ENCODE measurements at places on chromosomes 5 and 9.

DNA sequence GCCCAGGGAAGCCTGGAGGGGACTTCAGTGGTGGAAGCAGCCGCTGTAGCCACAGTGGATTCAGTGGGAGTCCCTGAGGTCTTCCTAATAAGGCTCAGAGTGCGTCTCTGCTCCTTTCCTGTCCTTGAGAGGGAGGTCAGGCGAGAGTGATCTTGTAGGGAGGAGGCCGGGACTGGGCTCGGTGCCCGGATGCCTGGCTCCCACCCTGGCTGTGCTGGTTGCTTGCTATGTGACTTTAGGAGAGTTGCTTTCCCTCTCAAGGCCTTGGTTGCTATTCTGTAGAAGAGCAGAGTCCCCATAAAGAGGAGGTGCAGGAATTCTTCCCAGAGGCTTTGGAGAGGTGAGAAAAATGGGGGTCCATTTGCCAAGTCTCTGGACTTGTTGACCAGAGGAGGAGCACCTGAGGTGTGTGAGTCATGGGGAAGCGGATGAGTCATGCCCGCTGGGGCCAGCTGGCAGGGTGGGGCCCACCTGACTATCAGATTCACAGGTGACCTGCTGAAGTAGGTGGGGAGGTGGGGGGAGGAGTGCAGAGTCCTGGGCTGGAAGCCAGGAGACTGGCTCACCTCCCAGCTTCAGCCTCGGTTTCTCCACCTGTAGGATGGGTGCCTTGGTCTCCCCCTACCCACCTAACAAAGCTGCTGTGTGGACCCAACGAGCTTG lies 13.8 kb downstream of the GSN start:
- DNase-seq, result no peak

GRCh38 chr5:178387061-178387855 lies 154.7 kb upstream of the PHYKPL start:
- no peak for DNase-seq

- DNase-seq, result no peak
Observed at GRCh38 chr5:111238431-111239225, 14.4 kb downstream of the CAMK4 start.

- no peak for DNase-seq
Observed at GRCh38 chr5:80067016-80067415, 31.9 kb downstream of the THBS4 start.

- no peak for DNase-seq
Observed at GRCh38 chr9:133823189-133824105, 85.3 kb upstream of the SARDH start.

DNA sequence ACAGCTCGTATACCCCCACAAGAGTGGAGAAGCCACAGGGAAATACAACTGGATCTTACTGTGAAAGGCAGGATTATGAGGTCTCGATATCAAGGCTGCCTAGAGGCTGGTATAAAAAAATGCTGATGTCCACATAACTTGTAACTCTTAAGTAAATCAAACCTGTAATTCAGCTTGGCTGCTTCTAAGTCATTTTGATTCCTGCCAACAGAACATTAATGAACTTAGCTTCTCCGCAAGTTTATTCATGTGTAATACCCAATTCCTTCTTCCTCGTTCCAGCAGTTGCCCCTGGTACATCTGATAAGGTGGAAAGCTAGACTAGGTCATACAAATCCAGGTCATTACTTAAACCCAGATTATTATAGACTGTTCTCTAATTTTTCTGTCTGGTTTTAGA lies 16.4 kb upstream of the SMIM15 start:
- DNase-seq, result no peak

DNA sequence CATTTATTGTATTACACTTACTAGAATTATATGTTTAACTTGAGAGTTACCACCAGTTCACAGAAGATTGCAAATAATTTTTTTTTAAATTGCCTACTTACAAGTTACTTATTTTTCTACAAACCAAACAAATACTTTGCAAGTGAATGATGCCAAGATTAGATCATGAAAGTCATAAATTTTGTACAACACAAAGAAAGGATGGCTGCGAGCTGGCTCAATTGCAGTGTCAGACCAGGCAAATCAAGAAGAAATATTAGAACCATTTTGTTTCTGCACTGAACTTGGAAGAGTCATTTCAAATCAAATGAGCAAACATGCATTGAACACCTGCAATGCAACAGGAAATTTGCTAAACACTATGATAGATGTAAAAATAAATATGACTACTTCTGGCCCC lies 97.3 kb downstream of the PLCXD3 start:
- no peak for DNase-seq

Data from stimulated activated CD4-positive, alpha-beta T cell treated with anti-CD3 and anti-CD28 coated beads, Interleukin-1b, Interleukin-23, amount 100 ng/mL, for 4 hours (primary cell).